ENCODE measurements at places on chromosomes 6 and 20. TPM values are rescaled to one million over a fixed set of nuclear protein-coding genes. Genes with fewer than 3 reads are reported as not detected.

GRCh38 chr6:138504764-138505689 is 5.7 kb upstream of the NHSL1 start:
- DNase-seq, result no peak

DNA sequence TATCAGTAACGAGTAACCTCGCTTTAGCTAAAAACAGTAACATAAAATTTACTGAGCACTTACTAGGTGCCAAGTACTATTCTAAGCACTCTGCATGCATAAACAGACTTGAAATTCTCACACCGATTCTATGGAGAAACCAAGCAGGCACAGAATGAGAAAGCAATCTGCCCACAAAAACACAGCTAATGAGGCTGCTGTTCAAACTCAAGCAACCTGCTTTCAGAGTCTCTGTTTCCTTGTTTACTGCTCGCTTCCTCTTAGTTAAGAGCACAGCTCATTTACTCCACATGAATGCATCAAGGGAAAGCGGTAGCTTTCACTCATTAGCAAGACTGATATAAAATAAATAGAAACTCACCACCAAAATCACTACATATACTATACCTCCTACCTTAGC is 37.4 kb downstream of the PRKN start:
- no peak for DNase-seq

The CMTR1 gene
- total RNA-seq, result 23.4 TPM

DNA sequence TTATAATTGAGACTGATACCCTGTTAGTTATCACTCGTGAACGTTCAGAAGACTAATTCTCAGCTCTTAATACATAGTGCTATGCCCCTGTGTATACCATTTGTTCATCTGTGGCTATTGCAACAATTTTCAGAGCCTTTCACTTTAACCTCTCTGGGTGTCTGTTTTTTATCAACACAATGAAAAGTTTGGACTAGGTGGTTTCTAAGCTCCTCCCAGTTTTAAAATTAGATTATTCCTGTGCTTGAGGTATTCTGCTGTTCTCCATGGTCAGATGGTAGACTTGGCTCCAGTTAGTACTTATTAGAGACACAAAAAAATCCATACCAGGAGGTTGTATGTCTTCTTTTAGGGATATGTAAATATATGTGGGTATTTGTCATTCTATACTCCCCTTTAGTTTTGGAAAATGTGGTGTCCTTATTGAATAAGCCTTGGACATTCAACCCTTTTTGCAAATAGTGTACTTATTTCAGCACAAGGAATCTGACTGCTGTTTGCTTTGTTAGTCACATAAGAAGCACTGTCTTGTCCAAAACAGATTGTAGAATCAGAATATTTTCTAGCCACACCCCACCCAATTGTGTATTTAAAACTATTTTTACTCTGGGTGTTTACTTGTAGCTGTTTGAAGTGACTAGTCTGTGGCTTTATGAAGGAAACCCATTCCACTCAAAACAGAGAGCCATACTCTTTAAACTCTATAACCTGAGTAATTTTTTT is 2.0 kb upstream of the COL10A1 start:
- DNase-seq, result no peak

The BCAS1 gene
- total RNA-seq, result 2.1 TPM

DNA sequence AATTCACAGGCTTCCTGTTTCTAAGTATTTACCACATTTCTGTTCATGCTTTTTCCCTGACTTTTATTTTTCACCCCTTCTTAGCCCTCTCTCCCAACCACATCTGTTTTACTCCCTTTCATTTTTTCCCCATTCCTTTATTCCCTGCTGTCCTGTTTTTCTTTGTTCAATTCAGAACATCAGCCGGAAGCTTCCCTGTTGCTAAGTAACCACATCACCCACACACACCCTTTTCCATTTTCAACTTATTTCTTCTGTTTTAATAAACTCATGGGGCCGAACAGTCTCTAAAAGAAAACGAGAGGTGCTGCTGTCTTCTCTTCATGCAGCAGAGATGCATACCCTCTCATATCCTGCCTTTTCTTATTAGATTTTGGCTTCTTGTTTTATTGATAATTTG is 53.5 kb upstream of the CEP85L start:
- DNase-seq, result no peak

DNA sequence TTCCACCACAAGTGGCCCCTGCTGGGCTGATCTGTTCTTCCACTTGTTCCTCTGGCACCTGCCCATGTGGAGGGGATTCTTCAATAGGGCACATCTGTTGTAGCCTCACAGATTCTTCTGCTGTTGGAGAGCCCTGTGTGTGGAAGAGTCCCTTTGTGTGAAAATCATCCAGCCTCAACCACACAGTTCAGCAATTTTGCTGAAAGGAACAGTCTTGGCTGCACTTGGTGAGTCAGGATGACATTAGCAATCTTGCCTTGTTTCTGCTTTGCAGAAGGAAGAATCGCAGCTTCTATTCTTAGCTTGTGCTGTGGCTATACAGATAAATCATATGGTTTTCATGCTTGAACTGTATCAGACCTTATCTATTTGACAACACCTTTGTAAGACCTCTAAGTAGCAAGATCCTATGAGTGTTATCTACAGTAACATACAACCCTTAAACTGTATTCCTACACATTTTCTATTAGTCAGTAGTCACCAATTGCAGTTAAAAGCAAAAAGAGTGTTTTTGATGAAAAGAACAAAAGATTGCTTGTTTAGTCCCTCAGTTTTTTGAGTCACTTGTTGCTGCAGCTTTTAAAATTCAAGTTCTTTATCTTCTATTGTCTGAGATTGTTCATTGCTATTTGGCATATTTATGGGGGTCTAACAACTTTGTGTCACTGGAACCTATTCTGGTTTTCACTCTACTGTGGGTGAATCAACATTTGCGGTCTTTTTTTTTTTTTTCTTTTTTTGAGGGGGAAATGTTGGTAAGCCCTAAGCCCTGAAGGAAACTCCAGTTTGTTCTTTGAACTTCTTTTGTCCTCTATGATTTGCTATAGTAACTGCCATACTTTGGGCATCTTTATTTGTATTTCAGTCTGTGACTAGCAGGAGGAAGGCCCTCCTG is 231.6 kb downstream of the TFAP2B start:
- DNase-seq, result no peak

- no peak for DNase-seq
Observed at GRCh38 chr20:31749223-31749622, 10.1 kb downstream of the TPX2 start.

DNA sequence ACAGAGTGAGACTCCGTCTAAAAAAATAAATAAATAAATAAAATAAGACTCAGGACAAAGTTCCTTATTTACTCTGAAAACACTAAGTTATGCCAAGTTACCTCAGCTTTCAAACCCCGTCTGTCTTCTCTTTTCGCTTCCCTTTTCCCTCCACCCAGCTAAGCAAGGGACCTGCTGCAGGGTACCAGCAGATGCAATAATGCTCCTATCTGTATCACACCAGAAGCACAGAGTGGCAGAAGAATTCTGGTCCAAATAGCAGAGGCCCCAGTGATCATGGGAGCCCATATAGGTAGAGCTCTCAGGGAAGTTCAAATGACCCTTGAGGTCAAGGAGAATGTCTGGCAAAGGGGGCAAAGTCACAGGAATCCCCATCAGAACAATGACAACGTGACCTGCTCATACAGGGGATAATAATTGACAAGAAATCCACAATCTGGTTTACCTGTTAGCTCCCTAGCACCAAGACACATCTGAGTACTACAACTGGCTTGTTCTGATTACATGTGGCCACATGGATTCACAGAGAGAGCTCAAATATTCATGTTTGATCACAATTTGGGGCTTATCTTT is 8.7 kb downstream of the GCM1 start:
- no peak for DNase-seq

- DNase-seq, result no peak
Observed at GRCh38 chr6:83311231-83311630, 118.1 kb downstream of the RWDD2A start.

DNA sequence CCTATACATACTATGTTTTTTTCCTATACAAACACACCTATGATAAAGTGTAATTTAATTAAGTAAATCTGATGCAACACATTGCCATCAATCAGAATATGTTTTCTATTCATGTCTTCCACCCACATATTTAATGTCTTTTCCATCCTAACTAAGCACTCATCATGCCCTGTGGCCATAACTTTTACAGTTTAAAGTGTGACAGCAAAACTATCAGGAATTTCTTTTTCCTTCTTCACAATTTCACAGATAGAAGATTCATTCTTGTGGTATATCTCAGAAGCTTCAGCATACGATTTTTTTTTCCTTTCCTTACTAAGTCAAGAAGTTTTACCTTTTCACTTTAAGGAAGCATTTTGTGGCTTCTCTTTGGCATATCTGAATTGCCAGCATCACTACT is 7.0 kb upstream of the BEND6 start:
- no peak for DNase-seq

GRCh38 chr20:9613871-9614270 is 99.5 kb downstream of the LAMP5 start:
- no peak for DNase-seq

- no peak for DNase-seq
Observed at GRCh38 chr6:434051-434705, 42.6 kb downstream of the IRF4 start.

The L3MBTL3 gene
- 3.4 TPM for total RNA-seq

DNA sequence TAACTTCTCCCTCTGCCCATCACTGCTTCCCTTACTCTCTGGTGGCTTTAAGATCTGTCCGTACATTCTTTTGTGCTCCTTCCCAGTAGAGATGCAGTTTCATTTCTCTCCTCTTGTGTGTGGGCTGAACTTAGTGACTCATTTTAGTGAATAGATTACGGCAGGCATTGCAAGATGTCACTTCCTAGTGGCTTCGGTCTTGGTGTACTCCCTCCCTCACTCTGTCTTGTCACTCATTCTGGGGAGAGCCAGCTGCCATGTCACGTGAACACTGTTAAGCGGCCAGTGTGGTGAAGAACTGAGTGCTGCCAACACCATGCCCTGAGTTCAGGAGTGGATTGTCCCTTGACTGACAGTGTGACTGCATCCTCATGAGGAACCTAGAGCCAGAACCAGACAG is 115.9 kb downstream of the OTOR start:
- DNase-seq, result no peak

The IL22RA2 gene
- not detected for total RNA-seq

The BPIFB4 gene
- total RNA-seq, result not detected

The KIAA0408 gene
- total RNA-seq, result 1.3 TPM

DNA sequence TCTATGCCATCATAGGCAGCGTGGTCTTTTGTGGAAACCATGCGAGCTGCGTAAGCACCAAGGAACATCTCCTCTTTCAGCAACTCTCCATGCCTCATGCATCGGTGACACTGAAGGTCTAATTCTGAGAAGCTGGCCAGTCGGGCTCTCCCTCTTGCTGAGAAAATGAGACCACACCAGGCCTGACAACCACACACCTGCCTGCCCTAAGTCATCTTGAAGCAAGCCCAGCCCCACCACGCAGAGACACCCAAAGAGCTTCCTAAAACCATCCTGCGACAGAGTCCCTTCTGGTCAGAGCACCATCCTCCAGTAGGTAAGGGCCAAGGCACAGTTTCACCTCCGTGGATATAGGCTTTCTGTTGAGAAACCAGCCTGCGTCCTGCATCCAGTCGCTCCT is 26.6 kb downstream of the PREX1 start:
- DNase-seq, result no peak

The TFEB gene
- total RNA-seq, result 10.1 TPM

GRCh38 chr20:663315-664090 is 10.5 kb upstream of the SRXN1 start:
- no peak for DNase-seq

GRCh38 chr20:14583413-14583812 is 246.0 kb upstream of the FLRT3 start:
- no peak for DNase-seq

Data from body of pancreas (tissue), 4 donors.